Activated CD4-positive, alpha-beta T cell treated with anti-CD3 and anti-CD28 coated beads for 36 hours (primary cell): ENCODE measurements at places on chromosomes 2 and 18.

- DNase-seq, result peak; percentile 16
Observed at GRCh38 chr2:206160125-206160806, 571 bp downstream of the EEF1B2 start.

DNA sequence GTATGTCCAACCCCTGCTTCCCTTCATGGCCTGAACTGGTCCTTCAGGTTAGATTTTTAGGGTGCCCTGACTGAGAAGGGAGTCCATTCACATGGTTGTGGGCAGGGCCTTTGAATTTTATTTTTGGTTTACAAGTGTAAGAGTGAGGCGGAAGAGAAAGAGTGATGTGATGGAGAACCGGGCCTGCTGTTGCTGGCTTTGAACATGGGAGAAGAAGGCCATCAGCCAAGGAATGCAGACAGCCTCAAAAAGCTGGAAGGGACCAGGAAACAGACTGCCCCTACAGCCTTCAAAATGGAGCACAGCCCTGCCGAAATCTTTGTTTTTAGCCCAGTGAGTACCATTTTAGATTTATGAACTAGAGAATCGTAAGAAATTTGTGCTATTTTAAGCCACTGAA is 105.0 kb downstream of the CDK15 start:
- no peak for DNase-seq

GRCh38 chr18:50372743-50373142 is 2.1 kb upstream of the SKA1 start:
- DNase-seq, result peak; percentile 15

GRCh38 chr2:20415511-20415918 is 31.4 kb upstream of the RHOB start:
- DNase-seq, result no peak

GRCh38 chr2:216606551-216607276 is 26.5 kb upstream of the IGFBP2 start:
- peak; percentile 93 for DNase-seq

- no peak for DNase-seq
Observed at GRCh38 chr2:55843096-55843993, 80.2 kb downstream of the EFEMP1 start.

GRCh38 chr2:223649554-223650533 is 47.7 kb upstream of the SCG2 start:
- DNase-seq, result no peak

GRCh38 chr2:171004363-171004762 is 75.3 kb downstream of the GORASP2 start:
- DNase-seq, result no peak

DNA sequence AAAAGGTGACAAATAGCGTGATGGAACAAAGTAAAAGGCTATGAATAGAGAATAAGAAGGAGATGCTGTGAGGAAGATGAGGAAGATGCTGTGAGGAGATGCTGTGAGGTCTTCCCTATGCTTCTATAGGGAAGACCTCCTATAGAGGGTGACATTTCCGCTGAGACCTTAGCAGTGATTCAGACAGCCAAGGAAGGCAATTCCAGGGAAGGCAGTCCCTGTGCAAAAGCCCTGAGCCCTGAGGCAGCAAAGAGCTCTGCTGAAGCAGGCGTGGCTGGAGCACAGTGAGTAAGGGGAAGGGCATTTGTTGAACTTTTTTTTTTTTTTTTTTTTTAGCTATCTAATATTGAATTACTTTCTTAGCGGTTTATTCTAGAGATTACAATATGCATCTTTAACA is 142.7 kb upstream of the FOSL2 start:
- no peak for DNase-seq
